CD4-positive, alpha-beta T cell treated with Interleukin-2 at 100 ng/mL for 4 hours (primary cell): ENCODE measurements at places on chromosomes 5 and 9.

DNA sequence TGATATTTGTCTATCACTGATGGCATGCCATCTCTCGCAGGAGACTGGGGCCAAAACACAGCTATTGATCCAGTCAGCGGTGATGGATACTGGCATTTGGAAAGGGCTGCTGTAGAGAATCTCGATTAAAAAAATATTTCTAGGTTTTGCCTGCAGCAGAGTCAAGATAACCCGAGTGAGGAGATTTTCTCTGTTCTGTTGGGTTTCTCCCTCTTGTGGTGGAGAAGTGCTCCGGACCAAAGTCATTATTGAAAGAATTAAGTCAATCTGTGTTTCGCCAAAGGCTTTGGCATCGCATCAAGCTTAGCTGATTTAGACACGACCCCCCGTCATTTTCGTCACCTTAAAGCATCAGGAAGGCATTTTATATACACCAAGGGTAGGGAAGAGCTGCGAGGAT lies 97.1 kb upstream of the IRX2 start:
- no peak for DNase-seq

- DNase-seq, result no peak
Measured at GRCh38 chr5:139451176-139451575, 11.4 kb downstream of the ECSCR start.

- DNase-seq, result no peak
Measured at GRCh38 chr9:74497748-74498620, 849 bp downstream of the RORB start.

- no peak for DNase-seq
Measured at GRCh38 chr5:997001-997474, 11.6 kb upstream of the NKD2 start.

GRCh38 chr9:3047912-3048311 lies 204.0 kb upstream of the PUM3 start:
- DNase-seq, result no peak

- DNase-seq, result no peak
Measured at GRCh38 chr5:154374264-154374663, 71.5 kb upstream of the SAP30L start.

DNA sequence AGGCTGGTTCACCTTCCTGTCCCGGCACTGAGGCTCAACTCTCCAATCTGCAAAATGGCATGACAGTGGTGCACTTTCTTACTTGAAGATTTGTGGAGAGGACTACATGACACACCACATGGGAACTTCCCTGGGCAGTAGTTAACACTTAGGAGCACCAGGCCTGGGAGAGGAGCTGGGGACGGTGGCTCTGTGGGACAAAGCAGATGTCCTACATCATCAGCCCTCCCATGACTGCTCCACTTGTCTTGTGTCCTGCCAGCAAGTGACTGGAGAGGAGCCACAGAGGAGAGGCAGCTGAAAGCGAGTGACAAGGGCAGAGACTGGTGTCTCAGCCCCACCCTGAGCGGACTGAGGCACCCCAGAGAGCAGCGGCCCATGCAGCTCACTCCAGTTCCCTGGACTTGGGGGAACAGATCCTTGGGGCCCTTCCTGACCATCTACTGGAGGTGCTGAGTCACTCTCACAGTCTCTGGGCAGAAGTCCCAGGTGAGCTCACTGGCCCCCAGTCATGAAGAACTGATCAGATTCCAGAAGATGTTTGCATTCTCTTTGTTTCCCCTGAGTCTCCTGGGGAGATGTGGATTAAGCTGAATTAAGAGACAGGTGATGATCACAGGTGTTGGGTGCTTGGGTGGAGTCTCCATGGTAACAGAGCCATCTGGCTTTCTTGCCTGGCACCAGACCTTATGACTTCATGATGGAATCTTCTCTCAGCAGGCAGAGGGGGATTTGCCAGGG lies 13.2 kb upstream of the SLC25A48 start:
- no peak for DNase-seq

- no peak for DNase-seq
Measured at GRCh38 chr5:159779481-159779880, 136.8 kb upstream of the ADRA1B start.

DNA sequence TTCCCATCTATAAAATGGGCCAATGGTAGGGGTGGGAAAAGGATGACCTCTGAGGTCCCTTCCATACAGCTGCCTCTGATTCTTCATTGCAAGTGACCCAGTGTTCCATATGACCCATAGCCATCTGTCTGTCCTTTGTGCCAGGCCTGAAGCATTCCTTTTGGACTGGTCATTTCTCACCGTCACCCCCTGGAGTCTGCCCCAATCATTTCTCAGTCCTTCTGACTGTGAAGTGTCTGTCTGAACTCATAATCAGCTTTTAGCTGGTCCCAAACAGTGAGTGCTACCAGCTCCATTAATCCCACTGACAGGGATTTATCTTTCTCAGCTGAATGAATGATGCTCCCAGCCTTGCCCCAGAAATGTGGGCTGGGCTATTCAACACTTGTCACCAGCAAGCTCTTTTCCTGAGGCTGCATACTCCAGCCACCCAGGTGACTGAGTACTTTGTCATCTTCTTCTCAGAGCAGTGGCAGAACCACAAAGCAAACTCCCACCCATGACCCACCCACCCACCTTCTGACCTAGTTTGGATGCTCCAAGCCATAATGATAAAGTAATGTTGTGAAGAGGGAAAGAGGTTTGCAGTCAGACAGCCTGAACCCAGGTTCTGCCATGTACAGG lies 37.4 kb downstream of the KCNIP1 start:
- no peak for DNase-seq

- DNase-seq, result no peak
Measured at GRCh38 chr5:135018457-135018856, 15.6 kb downstream of the PITX1 start.

DNA sequence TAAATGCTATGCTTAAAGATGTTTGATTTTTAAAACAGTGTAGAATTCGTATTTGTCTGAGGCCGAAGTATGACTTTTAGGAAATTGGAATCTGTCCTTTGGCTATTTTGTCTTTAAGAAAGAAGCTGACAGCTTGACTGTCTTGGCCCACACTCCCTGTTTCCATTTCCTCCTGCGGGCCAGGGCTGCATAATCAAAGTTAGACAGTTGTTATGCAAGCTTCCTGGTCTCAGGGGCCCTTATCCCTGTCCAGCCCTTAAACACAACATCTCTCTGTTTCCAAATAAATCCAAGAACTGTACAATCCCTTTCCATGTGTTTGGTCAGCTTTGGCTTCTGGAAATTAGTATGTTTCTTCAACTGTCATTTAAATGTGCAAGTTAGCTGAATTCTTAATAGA lies 54.6 kb upstream of the ECM2 start:
- DNase-seq, result no peak

DNA sequence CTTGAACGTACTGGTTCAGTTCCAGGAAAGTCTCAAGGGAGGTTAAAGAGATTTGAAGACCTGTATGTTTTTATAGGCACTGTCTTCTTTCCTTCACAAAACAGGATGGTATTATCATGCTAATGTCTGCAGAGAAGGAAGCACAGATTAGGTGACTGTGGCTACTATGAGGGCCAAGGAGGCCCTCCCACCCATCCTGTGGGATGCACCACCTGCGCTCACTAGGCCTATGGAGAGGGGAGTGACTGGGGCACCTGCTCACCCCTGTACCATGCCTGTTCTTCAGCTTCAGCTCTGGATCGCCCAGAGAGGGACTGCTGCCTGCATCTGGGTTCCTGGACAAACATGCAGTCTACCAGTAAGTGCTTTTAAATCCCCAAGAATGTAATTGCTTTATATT lies 469.4 kb downstream of the CCDC171 start:
- DNase-seq, result no peak

- DNase-seq, result no peak
Measured at GRCh38 chr9:98641695-98642094, 67.0 kb downstream of the GABBR2 start.

DNA sequence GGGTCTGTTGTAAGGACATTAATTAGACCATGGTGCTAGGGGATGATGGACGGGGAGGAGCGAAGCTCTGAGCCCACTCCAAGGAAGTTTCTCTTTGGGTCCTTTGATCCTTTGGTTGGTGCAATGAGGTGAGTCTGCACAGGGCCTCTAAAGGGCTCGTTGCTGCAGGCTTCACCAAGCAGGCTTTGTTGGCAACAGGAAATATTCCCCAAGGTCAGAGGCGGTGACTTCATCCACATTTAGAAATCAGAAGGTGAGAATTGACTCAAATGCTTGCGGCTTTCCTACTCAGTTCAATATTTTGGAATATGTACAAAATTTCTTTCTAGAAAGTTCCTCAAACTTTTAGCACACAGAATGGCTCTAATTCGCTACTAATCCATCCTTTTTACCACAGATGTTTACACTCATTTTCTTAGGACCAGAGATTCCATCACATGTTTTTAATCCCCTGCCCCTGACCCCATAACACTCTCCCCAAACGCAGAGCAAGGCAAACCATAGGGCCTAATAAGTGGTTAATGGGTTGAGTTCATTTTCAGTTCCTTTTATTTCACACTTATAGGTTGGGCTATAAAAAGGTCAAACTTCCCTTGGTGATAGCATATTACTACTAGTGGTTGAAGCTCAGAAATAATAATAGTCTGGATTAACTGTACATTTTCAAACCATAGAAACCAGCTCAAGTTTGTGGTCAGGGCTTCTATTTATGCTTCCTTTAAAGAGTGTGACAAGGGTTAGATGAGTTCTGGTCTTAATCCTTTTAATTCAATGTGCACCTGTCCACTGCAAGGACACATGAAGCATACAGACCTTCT lies 37.3 kb upstream of the TMEM252 start:
- no peak for DNase-seq

DNA sequence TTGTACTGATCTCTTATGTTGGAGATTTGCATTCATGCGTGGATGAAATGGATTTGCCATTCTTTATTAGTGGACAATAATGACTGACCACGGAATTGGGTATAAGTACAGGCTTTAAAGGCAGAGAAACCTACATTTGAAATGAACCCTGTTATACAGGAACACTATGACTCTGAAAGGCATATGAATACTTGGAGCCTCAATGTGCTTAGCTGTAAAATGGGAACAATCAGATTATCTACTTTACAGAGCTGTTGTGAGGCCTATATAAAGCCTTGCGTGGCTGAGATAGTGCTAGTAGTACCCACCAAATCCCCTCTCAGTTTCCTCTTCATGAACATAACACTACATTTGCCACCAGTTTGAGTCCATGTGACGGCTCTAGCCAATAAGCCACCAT lies 18.9 kb upstream of the MGAT1 start:
- DNase-seq, result no peak

- no peak for DNase-seq
Measured at GRCh38 chr5:42285230-42285629, 138.0 kb upstream of the GHR start.

GRCh38 chr9:86359151-86359879 lies 5.1 kb upstream of the TUT7 start:
- DNase-seq, result no peak

- peak; percentile 80 for DNase-seq
Measured at GRCh38 chr5:35926389-35927051, 11.9 kb downstream of the CAPSL start.

DNA sequence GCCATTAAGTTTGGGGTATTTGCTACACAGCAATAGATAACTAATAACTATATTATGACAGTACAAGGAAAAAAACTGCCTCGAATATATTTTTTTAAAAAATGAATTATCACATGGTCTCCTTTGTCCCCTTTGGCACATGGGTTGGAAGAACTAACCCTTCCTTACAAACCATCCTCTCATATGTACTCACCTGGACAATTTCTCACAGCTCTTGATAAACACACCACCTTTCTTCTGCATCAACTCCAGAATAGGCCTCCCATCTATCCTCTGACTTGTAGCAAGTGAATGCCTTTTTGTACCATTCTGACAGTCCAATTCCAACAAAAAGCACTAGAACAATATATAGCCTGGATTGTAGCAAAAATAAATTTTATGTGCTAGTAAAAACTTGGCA lies 78.7 kb upstream of the LARP1 start:
- DNase-seq, result no peak

DNA sequence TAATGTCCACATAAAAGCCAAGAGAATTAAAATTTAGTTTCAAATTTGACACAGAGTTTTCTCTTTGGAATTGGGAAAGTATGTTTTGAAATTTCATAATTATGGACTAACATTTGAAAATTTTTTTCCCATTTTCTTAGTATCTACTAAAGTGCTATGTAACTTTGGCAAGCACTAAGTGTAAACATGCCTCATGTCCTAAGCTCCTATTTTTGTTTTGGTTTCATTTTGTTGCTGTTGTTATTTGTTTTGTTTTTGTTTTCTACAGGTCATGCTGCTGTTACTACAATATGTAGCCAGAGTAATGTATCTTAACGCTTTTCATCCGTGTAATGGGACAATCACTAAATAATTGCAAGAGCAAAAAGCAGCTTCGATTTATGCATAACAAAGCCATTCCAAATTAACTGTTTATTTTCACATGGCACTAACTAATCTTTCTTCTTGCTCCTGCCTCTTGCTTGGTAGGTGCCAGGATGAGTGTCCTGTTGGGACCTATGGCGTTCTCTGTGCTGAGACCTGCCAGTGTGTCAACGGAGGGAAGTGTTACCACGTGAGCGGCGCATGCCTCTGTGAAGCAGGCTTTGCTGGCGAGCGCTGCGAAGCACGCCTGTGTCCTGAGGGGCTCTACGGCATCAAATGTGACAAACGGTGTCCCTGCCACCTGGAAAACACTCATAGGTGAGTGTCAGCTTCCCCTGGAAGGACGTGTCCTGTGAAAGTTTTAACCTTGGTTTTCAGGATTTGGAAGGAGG lies 107.3 kb upstream of the PRRC1 start:
- no peak for DNase-seq

GRCh38 chr5:175742290-175742994 lies 84.6 kb downstream of the HRH2 start:
- no peak for DNase-seq

DNA sequence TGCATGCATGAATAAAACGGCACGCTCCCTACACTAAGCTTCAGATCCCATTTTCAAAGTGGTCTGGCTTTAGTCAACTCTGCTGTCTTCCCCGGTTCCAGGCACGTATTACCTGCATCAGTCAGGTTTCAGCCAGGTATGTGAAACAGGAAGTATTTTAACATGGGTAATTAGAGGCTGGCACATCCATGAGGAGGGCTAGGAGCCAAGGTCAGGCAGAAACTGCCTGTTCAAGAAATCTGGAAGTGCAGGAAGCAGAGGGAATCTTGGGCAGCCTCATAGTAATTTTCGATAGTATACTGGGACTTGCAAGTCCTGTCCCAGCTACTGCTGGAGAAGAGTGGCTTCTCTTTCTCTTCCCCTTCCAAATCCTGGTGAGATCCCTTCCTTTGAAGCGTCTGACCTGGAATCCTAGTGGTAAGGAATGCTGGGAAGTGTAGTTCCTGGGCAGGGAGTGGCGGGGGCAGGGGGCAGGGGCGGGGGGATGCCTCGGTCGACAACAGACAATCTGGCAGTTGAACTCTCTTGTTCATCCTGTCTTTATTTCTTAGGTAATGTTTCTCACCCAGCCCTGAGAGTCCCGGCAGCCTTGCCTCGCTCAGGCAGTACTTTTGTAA lies 403.1 kb downstream of the TLE4 start:
- DNase-seq, result no peak

- no peak for DNase-seq
Measured at GRCh38 chr9:962023-962422, 14.4 kb upstream of the DMRT3 start.

- DNase-seq, result no peak
Measured at GRCh38 chr9:76424491-76424890, 30.3 kb upstream of the RFK start.

- no peak for DNase-seq
Measured at GRCh38 chr9:99167694-99168093, 54.0 kb downstream of the ALG2 start.
